Vagina (tissue), 2 donors: ENCODE measurements at places on chromosomes 1 and 21.

DNA sequence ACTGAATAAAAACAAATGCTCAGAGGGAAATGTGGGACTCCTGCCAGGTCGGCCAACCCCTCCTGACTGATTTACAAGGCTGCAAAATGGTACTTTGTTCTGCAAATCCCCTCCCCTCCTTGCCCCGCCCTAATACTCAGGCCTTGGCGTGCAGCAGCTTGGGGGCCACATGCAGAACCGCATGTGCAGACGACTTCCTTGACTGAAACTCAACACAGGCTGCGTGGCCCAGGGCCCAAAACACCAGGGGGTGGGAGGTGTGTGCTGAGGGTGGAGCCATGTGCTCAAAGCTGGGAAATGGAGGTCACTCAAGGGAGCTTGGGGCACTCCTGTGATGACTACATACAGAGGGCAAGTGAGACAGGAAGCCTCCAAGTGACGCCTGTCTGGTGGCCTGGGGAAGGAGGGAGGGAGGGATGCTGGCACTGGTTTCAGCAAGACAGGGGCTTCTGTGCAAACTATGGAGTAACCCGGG lies 87.2 kb downstream of the MRPL37 start:
- DNase-seq: no peak

DNA sequence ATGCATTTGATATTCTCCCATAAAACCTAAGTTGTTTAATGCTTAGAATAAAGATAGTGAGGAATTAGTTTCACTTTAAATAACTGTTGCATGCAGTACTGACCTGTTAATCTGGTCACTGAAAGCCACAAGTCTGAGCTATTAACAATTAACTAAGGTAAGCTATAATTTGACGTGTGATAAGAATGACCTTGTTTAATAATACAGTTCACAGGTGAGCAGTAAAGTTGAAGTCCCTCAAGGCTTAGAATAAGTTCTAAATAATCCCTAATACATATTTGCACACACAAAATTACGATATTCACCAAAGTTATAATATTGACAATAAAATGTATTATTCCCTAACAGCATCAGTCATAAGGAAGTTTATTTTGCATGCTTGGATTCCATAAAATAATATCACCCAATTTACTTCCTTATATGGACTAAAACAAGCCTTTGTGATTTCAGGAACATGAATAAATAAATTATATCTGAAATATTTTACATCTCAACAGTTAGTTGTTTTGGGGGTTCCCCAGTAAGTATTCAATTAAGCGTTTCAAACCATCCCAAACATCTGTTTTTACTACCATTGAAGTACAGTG lies 70.6 kb upstream of the CHRM3 start:
- DNase-seq: no peak

GRCh38 chr1:233897325-233898162 lies 6.9 kb upstream of the SLC35F3 start:
- DNase-seq: no peak

GRCh38 chr1:226823643-226824042 lies 46.8 kb upstream of the PSEN2 start:
- no peak for DNase-seq

DNA sequence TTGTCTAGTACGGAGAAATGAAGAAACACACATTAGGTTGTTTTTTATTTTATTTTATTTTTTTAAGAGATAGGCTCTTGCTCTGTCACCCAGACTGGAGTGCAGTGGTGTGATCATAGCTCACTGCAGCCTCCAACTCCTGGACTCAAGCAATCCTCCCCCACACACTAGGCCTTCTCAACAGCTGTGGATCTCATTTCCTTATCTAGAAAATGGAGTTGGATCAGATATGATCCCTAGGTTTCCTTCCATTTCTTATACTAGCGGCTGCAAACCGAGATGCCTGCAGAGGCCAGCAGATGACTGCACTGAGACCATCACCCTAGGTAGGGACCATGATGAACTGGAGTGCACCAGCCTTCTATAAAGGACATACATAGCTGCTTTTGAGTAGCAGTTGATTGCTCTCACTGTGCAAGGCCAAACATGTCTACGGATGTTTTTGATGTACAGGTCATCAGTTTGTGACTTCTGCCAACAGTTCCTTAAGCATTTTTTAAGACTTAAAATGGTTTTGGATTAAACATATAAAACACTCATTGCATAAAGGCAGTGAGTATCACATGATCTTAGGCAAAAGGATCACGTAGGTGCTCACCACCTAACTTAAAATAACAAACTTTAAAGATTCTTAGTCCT lies 11.4 kb upstream of the KLHL12 start:
- DNase-seq: no peak

- no peak for DNase-seq
Observed at GRCh38 chr1:16076865-16077238, 3.4 kb upstream of the FAM131C start.

GRCh38 chr1:7549277-7550161 lies 221.6 kb upstream of the VAMP3 start:
- DNase-seq: no peak

- DNase-seq: no peak
Observed at GRCh38 chr1:21839337-21840037, 27.4 kb downstream of the LDLRAD2 start.

DNA sequence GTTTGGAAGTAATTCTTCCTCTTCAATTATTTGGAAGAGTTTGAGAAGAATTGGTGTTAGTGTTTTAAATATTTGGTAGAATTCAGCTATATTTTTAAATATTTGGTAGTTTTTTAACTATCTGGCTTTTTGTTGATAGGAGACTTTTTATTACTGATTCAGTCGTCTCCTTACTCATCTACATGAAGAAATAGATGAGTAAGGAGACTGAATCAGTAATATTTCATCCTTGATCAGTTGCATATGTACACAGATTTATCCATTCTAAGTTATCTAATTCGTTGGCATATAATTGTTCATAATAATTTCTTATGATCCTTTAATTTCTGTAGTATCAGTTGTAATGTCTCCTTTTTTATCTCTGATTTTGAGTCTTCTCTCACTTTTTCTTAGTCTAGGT lies 224.1 kb downstream of the GPR52 start:
- no peak for DNase-seq

- no peak for DNase-seq
Observed at GRCh38 chr1:101237229-101237837, 514 bp downstream of the S1PR1 start.

- DNase-seq: no peak
Observed at GRCh38 chr1:244035358-244035757, 15.7 kb upstream of the ZBTB18 start.

- DNase-seq: peak; percentile 87
Observed at GRCh38 chr1:67766141-67766978, 66.9 kb downstream of the GNG12 start.

- no peak for DNase-seq
Observed at GRCh38 chr1:168179438-168180147, 831 bp downstream of the TIPRL start.

DNA sequence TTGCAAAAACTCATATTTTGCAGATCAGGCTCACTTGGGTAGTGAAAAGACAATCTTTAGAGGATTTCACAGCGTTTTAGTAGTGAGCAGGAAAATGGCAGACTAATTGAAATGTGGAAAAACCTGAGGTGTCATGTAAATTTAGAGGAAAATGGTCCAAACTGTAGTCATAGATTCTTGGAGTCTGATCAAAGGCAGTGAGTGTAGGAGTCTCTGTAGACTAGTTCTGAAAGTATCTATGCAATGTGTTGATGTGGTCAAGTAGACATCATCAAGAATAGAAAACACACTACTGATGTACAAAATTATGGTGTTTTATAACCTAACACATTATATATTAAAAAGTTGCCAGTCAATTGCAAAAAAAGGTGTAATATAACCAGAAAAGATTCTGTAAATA lies 143.2 kb upstream of the C1orf105 start:
- DNase-seq: no peak

GRCh38 chr1:25106352-25106751 lies 126.0 kb downstream of the SYF2 start:
- no peak for DNase-seq

DNA sequence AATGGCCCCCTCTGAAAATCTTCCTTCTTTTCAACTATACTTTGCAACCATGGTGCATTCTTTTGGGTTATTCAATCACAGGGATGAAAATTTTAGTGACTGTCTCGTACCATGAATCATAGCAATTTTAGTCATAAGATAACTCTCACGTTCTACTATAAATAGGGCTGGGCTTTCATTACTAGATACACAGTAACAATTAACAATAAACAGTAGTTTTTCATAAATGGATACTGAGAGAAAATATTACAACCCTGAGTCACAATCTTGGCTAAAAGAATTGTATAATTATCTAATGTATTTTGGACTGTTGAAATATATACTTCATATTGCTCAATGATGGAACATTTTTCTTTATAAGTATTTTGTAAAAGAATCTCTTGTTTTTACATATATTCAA lies 96.1 kb downstream of the TEX35 start:
- no peak for DNase-seq

GRCh38 chr1:48002142-48002541 lies 5.0 kb upstream of the TRABD2B start:
- no peak for DNase-seq
